HT-29 (cell line): ENCODE measurements at places on chromosomes 1 and 21. TPM values are rescaled to one million over a fixed set of nuclear protein-coding genes. Genes with fewer than 3 reads are reported as not detected.

- DNase-seq, result no peak
Measured at GRCh38 chr1:42524330-42524729, 61.2 kb downstream of the CCDC30 start.

- DNase-seq, result no peak
Measured at GRCh38 chr1:99218572-99218971, 45.7 kb upstream of the PLPPR4 start.

- DNase-seq, result no peak
Measured at GRCh38 chr1:185939142-185939541, 205.0 kb downstream of the HMCN1 start.

TMPRSS15 gene
- not detected in 2 replicates for total RNA-seq

RAB29 gene
- 3.6 and 4.7 TPM in 2 replicates for total RNA-seq

FTCD gene
- total RNA-seq, result 0.33 TPM in 1 of 2 replicates, not detected in the other

DNAJC11 gene
- 48.2 and 64.3 TPM in 2 replicates for total RNA-seq
